ENCODE measurements at places on chromosomes 5 and 9.

DNA sequence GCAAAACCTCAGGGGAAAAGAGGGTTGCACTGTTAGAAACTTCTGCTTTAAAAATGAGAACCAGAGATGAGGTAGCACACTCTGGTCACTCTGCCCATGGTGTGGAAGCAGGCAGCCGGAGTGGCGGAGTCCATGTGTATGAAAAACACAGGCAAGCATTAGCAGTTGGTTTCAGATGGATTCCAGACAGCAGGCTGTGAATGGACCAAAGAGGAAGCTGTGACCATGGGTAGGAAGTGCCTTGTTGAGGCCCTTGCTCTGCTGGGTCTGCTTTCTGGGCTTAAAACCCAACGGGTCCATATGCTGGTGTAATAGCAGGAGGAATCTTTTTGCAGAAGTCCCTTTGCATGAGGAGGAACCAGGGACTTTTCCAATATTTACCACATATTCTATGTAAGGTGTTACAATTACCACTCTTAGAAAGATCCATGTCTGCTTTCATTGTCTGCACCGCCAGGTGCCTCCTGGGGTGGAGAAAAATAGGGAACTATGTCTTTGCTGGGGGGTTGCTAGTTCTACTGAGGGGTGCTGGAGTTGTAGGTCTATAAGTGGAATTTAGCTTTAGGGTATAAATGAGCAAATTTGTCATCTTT lies 77.0 kb downstream of the ANKRD55 start:
- DNase-seq = no peak

GRCh38 chr9:136359774-136360718 lies 3.5 kb downstream of the DNLZ start:
- DNase-seq = no peak

DNA sequence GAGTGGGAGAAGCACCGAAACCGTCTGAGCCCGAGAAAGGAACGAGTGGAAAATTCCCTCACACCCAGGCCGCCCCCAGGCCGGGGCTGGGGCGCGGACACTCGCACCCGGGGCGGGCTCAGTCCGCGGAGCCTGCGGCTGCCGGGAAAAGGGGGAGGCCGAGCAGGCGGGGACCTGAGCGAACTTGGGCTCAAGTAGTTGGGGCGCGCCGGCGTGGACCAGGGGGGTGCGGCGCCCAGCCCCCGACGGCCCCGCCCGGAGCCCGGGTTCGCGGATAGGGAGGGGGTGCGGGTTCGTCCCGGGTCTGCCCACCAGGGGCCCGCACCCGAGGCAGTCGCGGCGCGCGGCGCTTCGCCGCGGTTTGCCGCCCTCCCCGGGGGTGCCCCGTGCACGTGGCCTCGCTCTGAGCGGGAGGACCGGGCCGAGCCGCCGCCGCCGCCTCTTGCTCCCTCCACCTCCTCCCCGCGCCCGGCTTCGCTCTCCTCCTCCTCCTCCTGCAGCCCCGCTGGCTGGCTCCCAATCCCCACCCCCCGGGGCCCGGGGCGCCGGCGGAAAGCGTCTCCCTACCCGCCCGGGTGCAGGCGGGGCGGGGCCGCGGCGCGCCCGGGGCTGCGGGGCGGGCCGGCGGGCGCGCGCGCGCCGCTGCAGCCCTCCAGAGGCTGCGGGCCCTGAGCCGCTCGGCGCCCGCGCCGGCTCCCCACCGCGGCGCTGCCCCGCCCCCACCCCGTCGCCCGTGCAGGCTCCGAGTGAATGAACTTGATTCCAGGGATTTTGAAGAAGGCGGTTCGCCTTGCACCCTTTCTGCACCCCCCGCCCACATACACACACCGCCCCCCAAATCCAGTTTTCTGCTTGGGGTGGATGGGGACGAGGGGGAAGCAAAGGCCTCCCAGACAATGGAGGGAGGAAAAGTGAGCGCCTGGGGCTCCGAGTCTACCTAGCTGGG lies 1.3 kb upstream of the NFIB start:
- DNase-seq = peak; percentile 70

DNA sequence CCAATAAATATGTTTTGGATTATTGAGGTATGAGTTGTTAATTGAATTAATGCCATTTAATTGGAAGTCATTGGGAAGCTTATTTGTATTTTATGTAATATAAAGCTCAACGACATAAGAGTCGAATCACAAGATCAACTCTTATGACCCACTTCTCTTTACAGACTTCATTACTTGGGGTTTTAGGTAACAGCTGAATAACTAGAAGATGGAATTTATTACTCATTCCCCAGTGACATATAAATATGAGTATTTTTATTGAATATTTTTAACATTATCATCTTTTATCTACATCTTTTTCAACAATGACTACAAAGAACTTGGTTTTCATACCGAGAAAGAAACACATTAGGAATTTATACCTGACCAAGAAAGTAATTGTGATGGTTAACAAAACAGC lies 21.1 kb downstream of the HMGCR start:
- DNase-seq = no peak

GRCh38 chr9:81119591-81119990 lies 569.8 kb downstream of the TLE1 start:
- DNase-seq = no peak

GRCh38 chr5:7856855-7857254 lies 5.9 kb upstream of the CFAP90 start:
- DNase-seq = no peak

GRCh38 chr5:127227881-127228280 lies 62.7 kb upstream of the MEGF10 start:
- DNase-seq = no peak

DNA sequence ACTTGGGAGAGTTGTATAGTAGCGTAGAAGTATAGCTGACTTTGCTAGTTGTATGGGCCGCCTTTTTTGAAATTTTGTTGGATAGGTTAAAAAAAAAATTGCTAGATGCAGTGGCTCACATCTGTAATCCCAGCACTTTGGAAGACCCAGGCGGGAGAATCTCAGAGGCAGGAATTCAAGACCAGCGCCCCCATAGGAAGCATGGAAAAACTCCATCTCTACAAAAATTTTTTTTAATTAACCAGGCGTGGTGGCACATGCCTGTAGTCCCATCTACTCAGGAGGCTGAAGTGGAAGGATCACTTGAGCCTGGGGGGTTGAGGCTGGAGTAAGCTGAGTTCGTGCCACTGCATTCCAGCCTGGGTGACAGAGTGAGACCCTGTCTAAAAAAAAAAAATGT lies 59.2 kb downstream of the SMC5 start:
- DNase-seq = peak; percentile 13

GRCh38 chr5:131413605-131414559 lies 150.0 kb downstream of the CDC42SE2 start:
- DNase-seq = no peak

GRCh38 chr5:143212261-143212660 lies 191.2 kb downstream of the NR3C1 start:
- no peak for DNase-seq

DNA sequence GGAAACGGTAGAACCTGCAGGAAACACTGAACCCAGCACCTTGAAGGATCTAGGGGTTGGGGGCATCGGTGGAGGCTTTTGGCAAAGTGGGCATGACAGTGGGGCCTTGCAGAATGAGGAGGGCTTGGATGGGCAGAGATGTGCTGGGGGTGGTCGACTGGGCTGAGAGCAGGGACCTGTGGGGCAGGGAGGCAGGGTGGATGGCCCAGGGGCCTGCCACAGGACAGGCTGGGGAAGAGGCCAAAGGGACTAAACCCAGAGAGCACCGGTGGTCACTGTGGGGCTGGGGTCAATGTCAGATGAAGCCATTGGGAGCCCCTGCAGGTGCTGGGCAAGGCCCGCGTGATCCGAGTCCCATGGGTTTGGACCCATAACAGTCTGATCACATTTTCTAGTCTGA lies 175.3 kb downstream of the DAB2IP start:
- no peak for DNase-seq

DNA sequence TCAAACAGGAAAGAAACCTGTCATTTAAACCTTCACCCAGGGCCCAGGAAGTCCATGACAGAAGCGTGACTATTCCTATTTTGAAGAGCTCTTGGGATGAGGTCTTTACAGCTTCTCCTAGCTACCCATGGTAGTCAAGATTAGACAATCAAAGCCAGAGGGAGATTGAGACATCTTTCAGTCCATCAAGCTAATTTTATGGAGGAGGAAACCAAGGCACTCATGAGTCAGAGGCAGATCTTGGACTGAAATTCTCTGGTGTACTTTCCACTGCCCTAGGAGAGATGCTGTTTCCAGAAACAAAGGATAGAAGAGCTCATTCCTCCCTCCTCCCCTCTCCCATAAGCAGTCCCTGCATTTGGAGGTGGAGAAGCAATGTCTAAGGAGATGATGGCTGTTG lies 9.2 kb downstream of the TNFSF8 start:
- no peak for DNase-seq

DNA sequence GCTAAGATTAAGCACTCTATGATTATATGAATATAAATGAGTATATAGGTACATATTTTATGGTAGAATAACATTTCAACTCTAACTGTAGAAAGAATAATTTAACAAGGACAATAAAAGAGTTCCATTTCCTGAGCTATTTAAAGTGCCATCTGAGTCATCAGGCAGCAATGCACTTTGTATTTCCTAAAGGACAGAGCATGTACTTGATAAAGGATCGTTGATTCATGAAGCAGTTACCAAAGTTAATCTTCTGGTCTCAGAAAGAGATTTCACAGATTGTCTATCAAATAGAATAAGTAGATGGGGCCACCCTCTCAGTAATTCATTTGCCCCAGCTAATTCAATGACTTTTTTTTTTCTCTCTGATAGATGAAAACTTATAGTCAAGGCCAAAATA lies 747.8 kb downstream of the CDH18 start:
- DNase-seq = no peak

- no peak for DNase-seq
Measured at GRCh38 chr5:149256451-149256850, 15.2 kb upstream of the AFAP1L1 start.

DNA sequence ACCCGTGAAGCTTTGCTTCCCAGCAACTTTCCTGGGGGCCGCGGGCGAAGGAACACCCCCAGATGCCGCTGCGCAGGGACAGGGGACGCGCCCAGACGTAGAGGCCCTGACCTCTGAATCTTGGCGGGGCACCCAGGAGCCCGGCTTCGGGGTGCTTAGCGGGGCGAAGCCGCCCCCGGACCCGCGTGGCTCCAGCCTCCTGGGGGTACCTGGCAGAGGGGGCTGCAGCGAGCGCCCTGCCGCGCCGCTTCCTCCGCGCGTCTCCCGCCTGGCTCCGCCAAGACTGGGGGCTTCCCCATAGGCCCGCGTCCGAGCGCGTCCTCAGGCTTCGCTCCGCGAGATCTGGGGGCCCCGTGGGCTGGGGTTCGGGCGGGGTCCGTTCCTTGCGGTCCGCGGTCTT lies 23.0 kb upstream of the ZNF782 start:
- DNase-seq = no peak

DNA sequence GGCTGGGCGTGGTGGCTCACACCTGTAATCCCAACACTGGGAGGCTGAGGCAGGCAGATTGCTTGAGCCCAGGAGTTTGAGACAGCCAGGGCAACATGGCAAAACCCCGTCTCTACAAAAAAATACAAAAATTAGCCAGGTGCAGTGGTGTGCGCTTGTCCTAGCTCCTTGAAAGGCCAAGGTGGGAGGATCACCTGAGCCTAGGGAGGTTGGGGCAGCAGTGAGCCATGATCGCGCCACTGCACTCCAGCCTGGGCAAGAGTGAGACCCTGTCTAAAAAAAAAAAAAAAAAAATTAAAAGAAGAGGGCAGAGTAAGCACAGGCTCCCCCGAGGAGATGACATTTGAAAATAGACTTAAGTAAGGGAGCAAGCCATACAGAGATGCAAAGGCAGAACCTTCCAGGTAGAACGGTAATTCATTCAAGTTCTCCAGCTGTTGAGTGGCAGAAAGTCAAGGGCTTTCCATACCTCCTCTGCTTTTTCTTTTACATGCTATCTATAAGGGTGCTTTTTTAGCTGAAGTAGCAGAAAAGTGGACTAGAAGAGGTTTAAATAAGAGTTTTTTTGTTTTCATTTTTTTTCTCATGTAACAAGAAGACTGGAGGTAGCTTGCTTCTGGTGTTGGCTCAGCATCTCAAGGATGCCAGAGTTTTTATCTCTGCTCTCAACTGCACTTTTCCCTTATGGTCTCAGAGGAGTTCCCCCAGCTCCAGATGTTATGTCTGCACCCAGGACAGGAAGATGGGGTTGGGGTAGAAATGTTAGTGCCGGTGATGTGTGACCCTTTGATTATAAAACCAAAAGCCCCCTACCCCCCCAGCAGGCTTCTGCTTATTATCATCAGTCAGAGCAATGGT lies 40.8 kb downstream of the ERGIC1 start:
- no peak for DNase-seq

DNA sequence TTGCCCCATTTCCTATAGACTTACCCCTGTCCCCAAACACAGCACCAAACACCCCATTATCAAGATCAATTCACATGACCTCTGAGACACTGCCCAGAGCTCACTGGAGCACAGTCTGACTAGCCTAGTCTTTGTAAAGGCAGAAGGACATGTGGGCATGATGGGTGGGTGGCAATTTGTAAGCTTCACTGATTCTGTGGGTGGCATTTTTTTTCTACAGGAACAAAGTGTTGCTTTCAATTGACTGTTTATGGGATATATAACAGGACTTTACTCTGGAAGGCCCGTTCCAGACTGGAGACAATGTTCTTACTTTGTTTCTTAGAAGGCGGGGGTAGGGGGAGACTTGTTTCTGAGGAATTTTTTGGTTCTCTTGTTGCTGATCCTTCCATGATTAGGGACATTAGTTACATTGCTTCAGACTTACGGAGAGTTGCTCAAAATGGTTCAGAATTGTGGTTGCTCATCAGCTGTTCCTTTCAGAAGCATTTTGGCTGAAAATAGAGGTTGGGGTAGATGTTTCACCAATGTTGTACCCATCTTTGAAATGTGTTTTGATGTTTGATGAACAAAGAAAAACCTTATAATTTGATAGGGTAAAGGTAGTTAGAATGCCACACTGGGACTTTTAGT lies 20.2 kb downstream of the NNT start:
- DNase-seq = no peak

GRCh38 chr9:123742009-123742767 lies 187.7 kb downstream of the DENND1A start:
- no peak for DNase-seq

DNA sequence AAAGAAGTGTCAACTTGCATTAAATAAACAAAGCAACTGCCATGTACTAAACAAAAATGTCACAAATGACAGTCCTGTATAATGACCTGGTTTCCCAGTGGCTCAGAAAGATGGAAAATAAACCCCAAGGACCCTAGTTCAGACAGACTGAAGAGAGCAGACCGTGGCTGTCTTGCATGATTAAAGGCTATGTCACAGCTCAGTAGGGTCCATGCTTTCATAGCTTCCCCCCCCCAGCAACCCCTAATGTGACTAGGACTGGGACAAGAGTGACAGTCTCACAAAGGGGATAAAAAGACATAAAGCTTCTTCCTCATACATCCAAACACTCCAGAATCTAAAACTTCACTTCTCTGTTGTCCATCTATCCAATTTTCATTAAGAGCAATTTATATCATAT lies 113.6 kb downstream of the NR6A1 start:
- no peak for DNase-seq

DNA sequence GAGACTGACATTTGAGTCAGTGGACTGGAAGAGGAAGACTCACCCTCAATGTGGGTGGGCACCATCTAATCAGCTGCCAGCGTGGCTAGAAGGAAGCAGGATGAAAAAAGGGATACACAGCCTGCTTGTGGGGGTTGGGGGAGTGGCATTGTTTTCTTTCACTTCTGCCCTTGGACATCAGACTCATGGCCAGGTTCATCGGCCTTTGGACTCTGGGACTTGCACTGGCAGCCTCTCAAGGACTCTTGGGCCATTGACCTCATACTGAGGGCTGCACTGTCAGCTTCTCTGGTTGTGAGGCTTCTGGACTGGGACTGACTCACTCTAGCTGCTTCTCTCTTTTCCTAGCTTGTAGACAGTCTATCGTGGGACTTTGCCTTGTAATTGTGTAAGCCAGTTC lies 374.9 kb downstream of the TLE1 start:
- DNase-seq = peak; percentile 9

GRCh38 chr9:6959270-6960000 lies 201.7 kb downstream of the KDM4C start:
- DNase-seq = no peak
